ENCODE measurements at places on chromosomes 1 and 21.

GRCh38 chr1:93489756-93490155 lies 41.8 kb downstream of the FNBP1L start:
- DNase-seq, result no peak

- DNase-seq, result no peak
Measured at GRCh38 chr1:63836830-63837229, 63.0 kb downstream of the ROR1 start.

GRCh38 chr1:210908257-210908656 lies 225.7 kb downstream of the KCNH1 start:
- DNase-seq, result peak; percentile 33

GRCh38 chr1:96741335-96741734 lies 19.8 kb downstream of the PTBP2 start:
- DNase-seq, result no peak

DNA sequence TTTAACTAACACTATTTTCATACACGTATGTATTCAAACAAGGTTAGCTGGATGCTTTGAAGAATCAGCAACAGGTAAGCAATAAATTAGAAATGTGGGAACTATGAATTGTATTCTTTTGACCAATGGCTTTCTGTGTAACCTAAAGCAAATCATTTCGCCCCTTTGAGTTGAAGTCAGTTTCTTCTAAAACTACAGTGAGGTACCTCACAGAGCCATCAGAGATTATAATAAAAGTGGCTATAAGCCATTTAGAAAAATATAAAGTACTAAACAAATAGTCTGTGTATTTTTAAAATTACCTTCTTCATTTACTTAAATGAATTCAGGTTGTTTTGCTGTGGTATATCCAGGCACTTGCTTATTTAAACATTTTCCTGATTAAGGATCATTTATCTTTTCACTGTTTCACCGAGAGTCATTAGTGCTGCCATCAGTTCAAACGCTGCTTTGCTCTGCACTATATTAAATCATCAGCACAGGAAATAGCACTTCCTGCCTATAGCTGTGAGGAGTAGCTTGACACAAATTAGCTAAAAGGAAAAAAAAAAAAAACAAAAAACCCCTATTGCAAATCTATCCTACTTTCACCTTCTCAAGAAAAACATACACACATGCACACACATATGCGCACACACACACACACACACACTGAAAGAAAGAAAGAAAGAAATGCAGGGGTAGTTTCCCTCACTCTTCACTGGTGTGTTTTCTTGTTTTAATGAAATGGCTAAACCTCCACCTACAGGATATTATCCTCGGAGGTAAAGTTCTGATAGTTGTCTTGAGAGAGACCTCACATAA lies 39.8 kb upstream of the C1orf105 start:
- peak; percentile 56 for DNase-seq

DNA sequence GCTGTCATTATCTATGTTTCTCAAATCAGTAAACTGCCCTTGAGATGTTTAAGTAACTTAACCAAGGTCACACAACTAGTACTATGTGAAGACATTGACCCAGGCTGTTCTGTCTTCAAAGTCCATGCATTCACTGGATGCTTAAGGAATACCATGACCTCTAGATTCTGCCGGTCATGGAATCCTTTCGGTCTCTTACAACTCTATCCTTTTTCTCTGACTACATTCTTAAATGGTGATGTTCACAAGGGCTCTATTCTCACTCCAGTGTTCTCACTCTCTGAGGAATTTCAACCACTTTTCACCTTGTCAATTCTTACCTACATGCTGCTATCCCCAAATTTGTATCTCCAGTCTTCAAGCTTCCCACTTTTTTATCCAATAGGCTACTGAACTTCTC lies 15.2 kb downstream of the CRYZ start:
- DNase-seq, result no peak

DNA sequence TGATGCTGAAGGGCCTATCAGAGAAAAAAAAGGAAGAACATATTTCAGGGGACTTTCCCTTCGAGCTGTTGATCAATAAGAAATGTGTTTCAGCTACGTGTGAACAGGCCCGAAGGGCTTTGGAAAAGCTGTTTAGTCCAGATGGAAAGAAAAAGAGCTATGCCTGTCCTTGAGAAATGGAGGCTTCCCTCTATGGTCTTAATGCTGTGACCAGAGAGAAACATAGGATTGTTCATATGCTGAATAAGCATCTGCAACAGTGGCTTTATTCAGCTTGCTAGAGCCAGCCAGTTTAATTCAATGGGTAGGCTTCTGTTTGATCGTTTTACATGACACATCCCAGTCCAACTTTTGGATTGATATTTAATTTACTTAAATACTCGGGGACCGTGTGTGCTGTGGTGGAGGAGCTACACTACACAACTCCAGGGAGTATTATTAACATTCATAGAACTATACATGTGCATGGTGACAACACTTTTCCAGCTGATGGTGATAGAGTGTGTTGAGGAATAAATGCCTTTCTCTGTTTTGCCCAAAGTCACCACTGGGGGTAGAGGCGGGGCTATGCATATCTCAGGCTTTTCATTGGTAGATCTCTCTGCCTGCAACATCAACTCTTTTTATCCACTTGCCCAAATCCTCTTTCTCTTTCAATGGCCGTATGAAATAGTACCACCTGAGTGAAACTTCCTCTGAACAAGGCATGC lies 106.7 kb upstream of the C8B start:
- DNase-seq, result no peak

- DNase-seq, result no peak
Measured at GRCh38 chr1:228058172-228058948, 24.1 kb upstream of the ARF1 start.

GRCh38 chr21:42769183-42769819 lies 110.0 kb downstream of the WDR4 start:
- no peak for DNase-seq

- DNase-seq, result no peak
Measured at GRCh38 chr1:98374098-98374497, 287.4 kb upstream of the SNX7 start.

GRCh38 chr1:192133350-192133926 lies 24.8 kb upstream of the RGS18 start:
- no peak for DNase-seq

DNA sequence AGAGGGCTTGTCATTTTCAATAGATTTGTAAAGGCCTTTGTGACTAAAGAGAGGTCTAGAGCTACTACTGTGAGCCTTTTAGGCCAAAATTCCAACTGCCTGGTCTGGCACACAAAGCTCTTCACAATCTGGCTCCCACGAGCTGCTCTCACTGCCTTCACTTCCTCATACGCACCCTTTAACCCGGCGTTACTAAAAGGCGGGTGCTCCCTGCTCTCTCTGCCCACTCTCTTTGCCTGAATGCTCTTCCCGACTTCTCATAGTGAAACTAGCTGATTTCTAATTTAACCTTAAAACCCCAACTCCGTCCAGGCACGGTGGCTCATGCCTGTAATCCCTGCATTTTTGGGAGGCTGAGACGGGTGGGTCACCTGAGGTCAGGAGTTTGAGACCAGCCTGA lies 14.2 kb downstream of the BSDC1 start:
- no peak for DNase-seq

DNA sequence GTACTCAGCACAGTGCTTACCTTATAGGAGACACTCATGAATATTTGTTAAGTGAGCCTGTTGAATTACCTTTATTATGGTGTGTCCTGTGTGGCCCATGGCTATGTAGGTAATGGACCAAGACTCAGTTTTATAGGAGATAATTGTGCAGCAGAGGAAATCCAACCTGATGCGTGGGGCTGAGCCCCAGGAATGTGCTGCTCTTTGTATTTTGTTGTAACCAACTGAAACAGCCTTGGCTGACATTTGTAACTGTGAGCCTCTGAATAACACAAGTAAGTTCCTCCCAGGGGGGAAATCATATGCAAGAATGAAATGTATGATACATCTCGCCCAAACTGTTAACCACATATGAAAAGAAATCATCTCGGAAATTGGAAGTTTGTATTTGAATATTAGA lies 364.2 kb upstream of the ZP4 start:
- no peak for DNase-seq

- peak; percentile 26 for DNase-seq
Measured at GRCh38 chr1:203217139-203217655, 12.3 kb downstream of the CHIT1 start.

DNA sequence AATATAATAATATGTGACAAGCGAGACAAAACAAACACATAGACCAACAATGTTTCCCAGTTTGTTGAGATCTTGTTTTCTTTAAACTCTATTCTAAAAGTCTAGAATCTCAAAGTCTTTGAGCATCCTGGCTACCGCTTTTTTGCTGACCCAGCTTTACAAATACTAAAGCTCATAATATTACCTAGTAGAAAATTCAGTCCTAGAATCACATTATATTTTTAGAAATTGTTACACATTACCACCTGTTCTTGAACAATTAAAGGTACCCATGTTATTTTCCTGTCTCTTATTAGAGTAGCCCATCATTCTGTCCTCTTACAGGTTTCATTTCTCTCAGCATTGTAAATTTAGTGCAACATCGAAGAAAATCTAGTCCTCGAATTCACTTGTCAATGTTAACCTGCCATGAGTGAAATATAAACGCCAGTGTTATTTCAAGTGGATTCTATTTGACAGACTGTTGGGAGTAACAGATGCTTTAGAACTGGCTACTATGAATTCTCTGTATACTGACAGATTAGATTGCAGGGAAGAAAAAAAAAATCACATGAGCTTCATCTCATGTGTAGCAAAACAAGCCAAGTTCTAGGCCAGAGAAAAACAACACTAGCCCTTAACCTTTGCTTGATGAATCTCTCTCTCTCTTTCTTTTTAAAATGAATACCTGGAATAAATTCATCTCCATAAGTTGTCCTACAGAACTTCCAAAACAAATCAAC lies 851.2 kb upstream of the ADAMTS5 start:
- no peak for DNase-seq

DNA sequence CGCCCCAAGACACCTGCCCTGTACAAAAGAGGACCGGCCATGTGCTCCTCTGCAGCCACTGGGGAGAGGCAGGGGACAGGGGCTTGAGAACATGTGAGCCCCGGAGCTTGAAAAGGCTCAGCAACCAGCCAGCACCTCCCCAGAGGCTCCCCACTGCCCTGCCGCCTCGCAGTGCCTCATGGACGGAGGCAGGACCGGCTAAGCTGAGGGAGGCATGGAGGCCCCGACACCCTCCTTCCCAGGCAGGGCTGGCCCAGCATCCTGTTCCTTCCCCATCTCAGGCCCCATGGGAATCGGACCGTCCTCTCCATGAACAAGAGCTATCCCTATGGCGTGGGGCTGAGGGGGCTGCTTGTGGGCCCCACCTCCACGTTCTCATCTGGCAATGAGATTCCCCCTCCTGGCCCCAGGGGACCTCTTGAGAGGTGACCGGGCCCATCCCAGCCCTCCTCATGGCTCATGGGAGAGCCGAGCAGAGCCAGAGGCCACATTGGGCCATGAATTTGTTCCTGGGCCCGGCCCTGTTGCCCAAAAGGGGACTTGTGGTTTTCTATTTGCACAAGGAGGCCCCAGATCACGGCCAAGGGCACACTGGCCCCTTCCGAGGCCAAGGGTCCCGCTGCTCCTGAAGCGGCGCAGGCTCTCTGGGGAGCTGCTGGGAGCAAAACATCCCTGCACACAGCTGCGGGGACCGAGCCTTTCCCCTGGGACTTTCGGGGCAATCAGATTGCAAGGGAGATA lies 65.2 kb upstream of the ARHGEF16 start:
- no peak for DNase-seq

DNA sequence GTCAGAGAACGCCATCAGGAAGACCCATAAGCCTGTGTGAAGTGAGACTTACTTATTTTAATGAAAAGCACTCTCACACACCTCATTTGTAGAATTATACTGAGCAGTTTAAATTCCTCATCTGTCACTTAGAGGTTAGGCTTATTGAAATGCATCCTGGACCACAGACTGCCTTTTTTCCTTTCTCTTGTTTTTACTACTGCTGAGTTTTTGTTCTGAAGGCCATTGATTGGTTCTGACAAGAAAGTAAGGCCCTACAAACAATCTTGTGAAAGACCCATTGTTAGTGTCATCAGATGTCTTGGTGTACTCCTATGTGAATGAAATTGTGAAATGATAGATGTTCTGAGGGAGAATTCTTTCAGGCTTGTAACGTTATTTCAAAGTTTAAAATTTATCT lies 1343.3 kb upstream of the ADGRL2 start:
- DNase-seq, result no peak

GRCh38 chr1:247077876-247078257 lies 744 bp downstream of the ZNF670 start:
- DNase-seq, result no peak

GRCh38 chr1:24364975-24365678 lies 46.0 kb downstream of the GRHL3 start:
- DNase-seq, result no peak

- DNase-seq, result no peak
Measured at GRCh38 chr1:243814718-243815117, 35.3 kb downstream of the AKT3 start.

- no peak for DNase-seq
Measured at GRCh38 chr1:164876398-164877116, 317.6 kb downstream of the PBX1 start.

DNA sequence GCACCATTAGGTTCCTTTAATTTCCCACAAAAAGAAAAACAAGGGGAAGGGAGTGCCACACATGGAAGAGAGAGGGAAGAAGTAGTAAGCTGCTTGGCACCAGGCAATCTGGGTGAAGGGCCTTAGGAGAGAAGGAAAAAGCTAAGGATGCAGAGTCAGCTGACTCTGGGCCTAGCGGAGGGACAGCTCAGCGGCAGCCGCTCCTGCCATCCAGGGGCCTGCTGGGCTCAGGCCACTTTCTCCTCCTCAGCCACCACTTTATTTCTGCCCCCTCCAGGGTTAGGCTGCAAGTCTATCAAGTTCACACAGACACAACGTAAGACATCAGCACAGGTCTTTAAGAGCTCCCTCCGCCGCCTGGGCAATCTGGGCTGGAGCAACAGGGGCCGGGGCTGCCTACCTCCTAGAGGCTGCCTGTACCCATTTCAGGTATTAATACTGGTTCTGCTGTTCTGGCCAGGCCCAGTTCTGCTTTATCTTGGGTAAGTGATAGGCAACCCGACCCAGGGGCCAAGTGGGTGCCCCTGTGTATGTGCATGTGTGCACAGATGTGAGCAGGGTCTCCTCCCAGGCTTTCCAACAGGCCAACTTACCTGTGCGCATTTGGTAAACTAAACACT lies 53.6 kb downstream of the SLC45A1 start:
- no peak for DNase-seq

DNA sequence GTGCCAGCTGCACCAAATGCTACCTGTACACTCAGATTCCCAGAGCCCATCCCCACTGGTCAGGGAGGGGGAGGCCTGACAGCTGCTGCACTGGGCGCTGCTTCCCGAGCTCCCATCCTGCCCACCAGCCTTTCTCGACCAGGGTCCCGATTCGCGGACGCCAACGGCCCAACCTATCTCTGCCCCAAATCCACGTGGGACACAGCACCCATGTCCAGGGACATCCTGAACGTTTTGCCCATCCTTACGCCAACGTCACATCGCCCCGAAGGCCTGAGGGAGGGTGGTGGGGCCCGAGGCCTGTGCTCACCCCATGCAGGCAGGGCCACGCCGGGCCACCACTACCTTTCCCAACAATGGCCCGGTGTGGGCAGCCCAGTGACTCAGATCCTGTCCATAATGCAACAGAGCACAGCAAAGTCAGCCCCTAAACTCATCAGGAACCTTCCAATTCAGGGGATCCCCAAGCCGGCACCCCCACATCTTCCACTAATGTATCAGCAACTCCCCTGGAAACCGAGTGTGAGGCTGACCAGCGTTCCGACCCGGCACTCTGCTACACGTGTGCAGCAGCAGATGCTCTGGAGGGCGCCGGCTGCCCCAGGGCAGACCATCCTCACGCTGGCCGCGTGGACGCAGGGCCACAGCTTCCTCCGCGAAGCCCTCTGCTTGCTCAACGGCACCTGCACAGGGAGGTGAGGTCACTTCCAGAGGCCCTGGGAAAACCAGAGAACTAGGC lies 11.3 kb upstream of the TMEM240 start:
- DNase-seq, result no peak

GRCh38 chr1:117098287-117098890 lies 23.2 kb downstream of the TRIM45 start:
- no peak for DNase-seq

Measured in DMS153 (cell line).